ENCODE measurements at places on chromosomes 3 and 15.

GRCh38 chr3:40308725-40309417 lies 636 bp upstream of the EIF1B start:
- no peak for DNase-seq

DNA sequence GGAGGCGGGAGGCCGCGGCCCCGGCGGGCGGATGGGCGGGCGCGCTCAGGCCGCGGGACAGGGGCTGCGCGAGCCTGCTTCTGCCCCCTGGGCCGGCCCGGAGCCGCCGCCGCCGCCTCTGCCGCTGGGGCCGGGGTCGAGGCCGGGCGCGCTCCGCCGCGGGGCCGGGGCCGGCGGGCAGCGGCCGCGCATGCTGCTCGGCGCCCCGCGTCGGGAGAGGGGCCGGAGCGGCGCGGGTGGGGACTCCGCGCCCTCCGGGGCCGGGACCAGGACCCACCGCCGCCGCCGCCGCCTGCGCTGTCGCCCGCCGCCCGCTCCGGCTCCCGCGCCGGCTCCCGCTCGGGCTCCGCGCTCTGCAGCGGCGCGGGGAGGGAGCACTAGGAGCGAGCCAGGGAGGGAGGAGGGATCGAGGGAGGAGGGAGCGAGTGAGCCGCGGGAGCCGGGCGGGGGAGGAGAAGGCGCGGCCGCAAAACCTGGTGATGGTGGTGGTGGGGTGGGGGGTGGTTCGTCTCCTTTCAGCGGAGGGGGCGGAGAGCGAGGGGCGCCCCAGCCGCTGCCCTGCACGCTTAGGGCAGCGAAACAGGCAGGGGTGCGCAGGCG lies at the start of gene LINGO1:
LINGO1 (minus strand) TSS at position 379 of the 600 bp plus-strand sequence. CDS start 597 bp downstream, outside the sequence.
- no peak for DNase-seq

- DNase-seq, result no peak
Measured at GRCh38 chr3:122665881-122666280, 14.8 kb upstream of the PARP14 start.

- no peak for DNase-seq
Measured at GRCh38 chr3:55726501-55726775, 239.3 kb upstream of the WNT5A start.

Measured in DMS153 (cell line).